ENCODE measurements at places on chromosomes 6 and 20.

DNA sequence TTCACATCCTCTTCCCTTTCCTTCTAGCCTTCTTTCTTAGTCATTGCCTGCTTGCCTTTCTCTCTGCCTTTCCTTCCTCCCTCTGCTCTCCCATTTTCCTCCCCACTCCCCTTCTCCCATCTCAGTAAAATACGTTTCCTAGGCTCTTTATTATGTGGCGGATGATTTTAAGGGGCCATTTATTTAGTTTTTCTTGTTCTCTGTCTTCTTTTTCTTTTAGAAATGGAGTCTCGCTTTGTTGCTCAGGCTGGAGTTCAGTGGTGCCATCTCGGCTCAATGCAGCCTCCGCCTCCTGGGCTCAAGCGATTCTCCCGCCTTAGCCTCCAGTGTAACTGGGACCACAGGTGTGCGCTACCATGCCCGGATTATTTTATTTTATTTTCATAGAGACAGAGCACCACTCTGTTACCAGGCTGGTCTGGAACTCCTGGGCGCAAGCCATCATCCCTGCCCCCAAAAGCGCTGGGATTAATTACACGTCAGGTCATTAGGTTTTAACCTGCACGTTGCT, 1.5 kb downstream of the MTHFD1L start:
- H3K4me3 ChIP-seq: peak overlapping the region; percentile 92
- H3K27me3 ChIP-seq: peaks cover 10% of the 10 kb centered on the region
- H3K36me3 ChIP-seq: peaks cover 10% of the 10 kb centered on the region
- peak overlapping the region; percentile 95 for H3K27ac ChIP-seq
- H3K4me1 ChIP-seq: peaks cover 39% of the 10 kb centered on the region
- no peak for DNase-seq

GRCh38 chr6:20700375-20700774, 166.1 kb downstream of the CDKAL1 start:
- peaks cover 5% of the 10 kb centered on the region for H3K36me3 ChIP-seq
- no peak overlapping the region for H3K4me3 ChIP-seq
- H3K4me1 ChIP-seq: peaks cover 4% of the 10 kb centered on the region
- no peaks in the 10 kb centered on the region for H3K27me3 ChIP-seq

DNA sequence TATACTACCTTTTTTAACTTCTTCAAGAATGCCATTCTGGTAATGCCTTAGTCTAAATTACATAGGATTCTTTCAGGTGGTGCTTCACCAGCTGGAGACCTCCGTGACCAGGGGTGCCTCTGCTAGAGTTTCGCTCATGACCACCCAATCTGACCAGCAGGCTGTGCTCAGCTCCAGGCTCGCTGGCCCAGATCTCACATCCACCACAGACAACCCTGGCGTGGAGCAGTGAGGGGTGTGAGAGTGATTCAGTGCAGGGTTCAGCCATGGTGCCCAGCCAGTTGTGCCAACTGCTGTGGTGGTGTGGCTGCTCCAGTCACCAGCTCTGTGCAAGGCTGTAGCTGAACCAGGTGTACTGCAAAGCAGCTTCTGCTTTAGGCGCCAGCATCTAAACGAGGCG, 198.6 kb downstream of the MMUT start:
- no peaks in the 10 kb centered on the region for H3K27me3 ChIP-seq
- DNase-seq: no peak
- H3K4me1 ChIP-seq: no peaks in the 10 kb centered on the region
- no peak overlapping the region for H3K4me3 ChIP-seq
- no peak overlapping the region for H3K27ac ChIP-seq
- no peaks in the 10 kb centered on the region for H3K36me3 ChIP-seq

DNA sequence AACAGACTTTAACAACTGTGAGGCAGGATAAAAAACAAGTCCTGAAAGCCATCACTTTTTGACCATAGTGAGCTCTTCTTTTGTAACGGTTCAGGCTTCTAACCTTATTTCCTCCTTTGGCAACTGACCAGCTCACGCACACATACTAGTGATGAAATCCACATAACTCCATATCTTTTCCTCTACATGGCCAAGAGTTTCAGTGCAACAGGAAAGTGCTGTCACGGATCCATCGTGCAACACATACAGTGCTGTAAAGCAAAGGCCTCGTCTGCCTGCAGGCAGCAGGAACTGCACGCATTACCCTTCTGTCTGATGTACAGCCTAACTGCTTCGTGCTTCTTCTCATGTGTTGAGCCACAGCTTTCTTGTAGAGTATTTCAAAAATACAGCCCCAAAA, 108.5 kb downstream of the EPM2A start:
- H3K27me3 ChIP-seq: no peaks in the 10 kb centered on the region
- no peak overlapping the region for H3K4me3 ChIP-seq
- DNase-seq: no peak
- H3K27ac ChIP-seq: no peak overlapping the region
- H3K4me1 ChIP-seq: no peaks in the 10 kb centered on the region

- DNase-seq: no peak
- H3K4me3 ChIP-seq: no peak overlapping the region
- no peak overlapping the region for H3K27ac ChIP-seq
- H3K27me3 ChIP-seq: no peaks in the 10 kb centered on the region
- H3K4me1 ChIP-seq: peaks cover 79% of the 10 kb centered on the region
Observed at GRCh38 chr6:16477367-16478149, 239.2 kb downstream of the GMPR start.

DNA sequence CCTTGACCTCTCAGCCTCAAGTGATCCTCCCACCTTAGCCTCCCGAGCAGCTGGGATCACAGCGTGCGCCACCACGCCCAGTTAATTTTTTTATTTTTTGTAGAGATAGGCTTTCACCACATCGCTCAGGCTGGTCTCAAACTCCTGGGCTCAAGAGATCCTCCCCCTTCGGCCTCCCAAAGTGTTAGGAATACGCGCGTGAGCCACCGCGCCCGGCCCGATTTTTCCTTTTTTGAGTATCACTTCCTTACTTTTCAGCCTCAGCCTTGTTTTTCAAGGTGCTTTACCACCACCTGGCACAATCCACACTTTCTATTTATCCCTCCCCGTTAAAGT, 791 bp upstream of the STX11 start:
- peaks cover 22% of the 10 kb centered on the region for H3K36me3 ChIP-seq
- peak overlapping the region; percentile 87 for H3K27ac ChIP-seq
- peaks cover 41% of the 10 kb centered on the region for H3K4me1 ChIP-seq
- H3K4me3 ChIP-seq: peak overlapping the region; percentile 88
- H3K27me3 ChIP-seq: no peaks in the 10 kb centered on the region

GRCh38 chr6:64270083-64270482, 634.5 kb downstream of the PHF3 start:
- no peak overlapping the region for H3K4me3 ChIP-seq
- H3K27ac ChIP-seq: no peak overlapping the region
- no peak for DNase-seq
- no peaks in the 10 kb centered on the region for H3K27me3 ChIP-seq
- no peaks in the 10 kb centered on the region for H3K4me1 ChIP-seq

DNA sequence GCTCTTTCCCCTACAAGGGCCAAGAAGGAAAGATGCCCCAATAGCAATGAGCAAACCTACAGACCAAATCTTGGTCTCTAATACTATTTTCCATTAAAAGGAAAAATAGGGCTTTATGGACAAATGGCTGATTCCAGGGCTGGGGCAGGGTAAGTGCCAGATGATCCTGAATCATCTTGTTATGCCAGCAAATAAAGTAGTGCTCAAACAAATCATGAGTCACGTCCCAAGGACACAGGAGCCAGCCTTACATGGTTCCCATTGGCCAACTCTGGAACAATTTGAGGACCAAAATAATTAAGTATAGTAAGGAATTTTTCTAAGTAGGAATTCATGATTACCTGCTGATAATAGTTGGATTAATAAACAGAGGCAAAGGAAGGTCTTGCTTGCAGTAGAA, 53.2 kb upstream of the NKX2-4 start:
- no peak overlapping the region for H3K4me3 ChIP-seq
- no peak overlapping the region for H3K27ac ChIP-seq
- H3K27me3 ChIP-seq: peaks cover 18% of the 10 kb centered on the region
- no peak for DNase-seq
- no peaks in the 10 kb centered on the region for H3K36me3 ChIP-seq

- H3K36me3 ChIP-seq: peaks cover 5% of the 10 kb centered on the region
- no peaks in the 10 kb centered on the region for H3K27me3 ChIP-seq
- DNase-seq: no peak
- H3K27ac ChIP-seq: no peak overlapping the region
- peaks cover 24% of the 10 kb centered on the region for H3K4me1 ChIP-seq
Observed at GRCh38 chr20:10490257-10490656, 55.2 kb downstream of the SLX4IP start.

DNA sequence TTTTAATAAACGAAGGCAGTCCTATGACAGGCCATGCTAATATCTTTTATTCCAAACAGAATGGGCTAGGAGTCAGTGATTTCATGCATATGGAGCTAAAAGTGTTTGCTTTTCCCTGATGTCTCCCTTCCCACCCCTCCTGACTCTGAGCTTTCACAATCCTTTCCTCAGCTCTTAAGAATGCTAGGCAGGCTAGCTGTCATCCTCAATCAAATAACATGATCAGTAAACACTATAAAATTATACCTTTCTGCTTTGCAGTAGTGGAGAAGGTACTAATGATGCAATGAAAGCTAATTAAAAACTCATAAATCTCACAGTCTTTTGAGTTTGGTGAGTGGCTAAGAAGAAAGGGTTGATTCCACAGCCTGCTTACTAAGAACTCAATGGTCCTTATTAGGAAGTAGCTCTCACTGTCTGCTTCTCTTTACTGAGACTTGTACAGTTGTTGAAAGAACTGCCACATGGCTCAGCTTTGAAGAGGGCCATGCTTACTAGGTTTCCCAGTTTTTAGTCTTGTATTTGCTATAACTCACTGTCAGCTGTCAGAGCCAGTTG, 250.9 kb upstream of the JAG1 start:
- no peak for DNase-seq
- no peak overlapping the region for H3K4me3 ChIP-seq
- no peaks in the 10 kb centered on the region for H3K27me3 ChIP-seq

DNA sequence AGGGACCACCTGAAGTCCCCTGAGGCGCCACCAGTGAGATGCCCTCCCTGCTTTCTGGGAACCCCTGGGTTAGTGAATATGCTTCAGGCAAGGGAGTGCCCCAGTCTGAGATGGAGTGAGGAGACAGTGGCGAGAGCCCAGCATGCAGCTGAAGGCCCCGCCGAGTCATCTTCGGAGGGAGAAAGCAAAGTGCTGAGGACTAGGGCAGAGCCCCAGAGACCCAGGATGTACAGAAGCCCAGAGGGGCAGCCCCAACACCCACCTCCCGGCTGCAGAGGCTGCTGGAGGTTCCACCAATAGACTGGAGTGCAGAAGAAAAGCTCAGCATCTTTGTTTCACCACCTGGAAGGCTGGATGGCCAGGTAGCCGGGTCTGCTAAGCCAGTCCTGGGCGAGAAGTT, 14.1 kb downstream of the ANKRD60 start:
- DNase-seq: no peak
- H3K36me3 ChIP-seq: no peaks in the 10 kb centered on the region
- H3K4me1 ChIP-seq: peaks cover 3% of the 10 kb centered on the region
- H3K27ac ChIP-seq: no peak overlapping the region

DNA sequence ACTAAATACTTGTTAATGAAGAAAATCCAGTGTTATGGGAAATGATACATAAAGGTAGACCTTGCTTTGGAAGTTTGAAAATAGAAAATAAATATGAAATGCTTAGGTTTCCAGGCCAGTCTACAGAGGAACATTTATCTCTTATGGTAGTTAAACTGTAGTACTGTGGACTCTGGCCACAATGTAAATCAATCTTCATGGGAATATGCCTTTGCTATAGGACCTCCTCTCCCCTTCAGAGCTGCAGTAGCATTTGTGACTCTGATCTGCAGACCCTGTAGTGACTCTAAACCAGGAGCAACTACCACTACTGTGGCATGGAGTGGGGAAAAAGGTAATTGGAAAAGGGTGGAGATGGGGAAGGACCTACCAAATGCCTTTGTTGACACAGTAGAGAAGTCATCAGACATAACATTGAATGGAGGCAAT, 4.5 kb downstream of the HSPA1A start:
- peaks cover 10% of the 10 kb centered on the region for H3K36me3 ChIP-seq
- no peak for DNase-seq
- H3K27ac ChIP-seq: peak overlapping the region; percentile 72
- peaks cover 52% of the 10 kb centered on the region for H3K4me1 ChIP-seq
- H3K4me3 ChIP-seq: peak overlapping the region; percentile 38

GRCh38 chr6:169326067-169326799, 72.6 kb upstream of the THBS2 start:
- H3K27me3 ChIP-seq: peaks cover 9% of the 10 kb centered on the region
- no peak for DNase-seq
- H3K4me3 ChIP-seq: no peak overlapping the region
- no peak overlapping the region for H3K27ac ChIP-seq

GRCh38 chr6:6494677-6495076, 93.8 kb upstream of the LY86 start:
- no peak overlapping the region for H3K4me3 ChIP-seq
- H3K36me3 ChIP-seq: no peaks in the 10 kb centered on the region
- H3K27me3 ChIP-seq: peaks cover 27% of the 10 kb centered on the region
- peak; percentile 22 for DNase-seq

DNA sequence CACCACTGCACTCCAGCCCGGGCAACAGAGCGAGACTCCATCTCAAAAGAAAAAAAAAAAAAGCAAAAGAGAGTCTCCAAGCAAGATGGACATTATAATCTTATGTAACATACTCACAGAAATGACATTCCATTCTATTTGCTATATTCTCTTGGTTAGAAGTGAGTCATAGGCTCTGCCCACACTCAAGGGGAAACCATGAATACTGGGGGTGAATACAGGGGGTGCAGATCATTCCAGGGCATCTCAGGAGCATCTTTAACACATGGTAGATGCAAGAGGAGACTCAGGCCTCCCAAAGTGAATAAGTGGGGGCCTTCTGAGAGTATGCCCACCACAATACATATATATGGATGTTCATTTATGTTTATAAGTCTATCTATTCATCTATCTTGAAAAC, 18.3 kb upstream of the RANBP9 start:
- peaks cover 16% of the 10 kb centered on the region for H3K27me3 ChIP-seq
- H3K4me3 ChIP-seq: no peak overlapping the region
- DNase-seq: no peak
- peaks cover 10% of the 10 kb centered on the region for H3K4me1 ChIP-seq

DNA sequence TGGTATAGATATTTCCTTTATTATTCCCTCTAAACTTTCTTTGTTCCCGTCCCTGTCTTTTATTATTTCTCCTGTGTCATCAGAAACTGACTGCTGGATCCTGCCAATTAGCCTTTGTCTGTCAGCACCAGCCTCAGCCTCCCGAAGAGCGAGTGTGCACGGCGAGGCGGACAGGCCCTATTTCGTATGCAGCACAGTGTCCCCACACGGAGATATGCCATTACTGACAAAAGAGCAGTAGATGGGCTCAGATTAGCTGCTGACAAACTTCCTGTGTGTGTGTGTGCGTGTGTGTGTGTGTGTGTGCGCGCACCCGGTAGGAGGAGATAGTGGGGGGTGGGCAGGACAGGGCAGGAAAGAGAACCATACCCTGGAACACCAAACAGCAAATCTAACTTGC, 99.5 kb upstream of the ZFP64 start:
- no peak overlapping the region for H3K27ac ChIP-seq
- H3K4me1 ChIP-seq: peaks cover 4% of the 10 kb centered on the region
- H3K4me3 ChIP-seq: no peak overlapping the region
- peaks cover 2% of the 10 kb centered on the region for H3K27me3 ChIP-seq
- H3K36me3 ChIP-seq: no peaks in the 10 kb centered on the region

GRCh38 chr20:59925899-59926298, 7.5 kb downstream of the SYCP2 start:
- no peaks in the 10 kb centered on the region for H3K4me1 ChIP-seq
- no peak overlapping the region for H3K4me3 ChIP-seq
- no peaks in the 10 kb centered on the region for H3K36me3 ChIP-seq
- no peak for DNase-seq
- H3K27ac ChIP-seq: no peak overlapping the region

Measured in activated CD4-positive, alpha-beta T cell treated with anti-CD3 and anti-CD28 coated beads, Interleukin-2, amount 10 ng/mL, durations not matched to agents 7 days and 5 days (primary cell).